Psoas muscle (tissue), 8 donors: ENCODE measurements at places on chromosomes 7 and 10.

- no peak for DNase-seq
Observed at GRCh38 chr10:13822490-13822889, 235.7 kb downstream of the PRPF18 start.

DNA sequence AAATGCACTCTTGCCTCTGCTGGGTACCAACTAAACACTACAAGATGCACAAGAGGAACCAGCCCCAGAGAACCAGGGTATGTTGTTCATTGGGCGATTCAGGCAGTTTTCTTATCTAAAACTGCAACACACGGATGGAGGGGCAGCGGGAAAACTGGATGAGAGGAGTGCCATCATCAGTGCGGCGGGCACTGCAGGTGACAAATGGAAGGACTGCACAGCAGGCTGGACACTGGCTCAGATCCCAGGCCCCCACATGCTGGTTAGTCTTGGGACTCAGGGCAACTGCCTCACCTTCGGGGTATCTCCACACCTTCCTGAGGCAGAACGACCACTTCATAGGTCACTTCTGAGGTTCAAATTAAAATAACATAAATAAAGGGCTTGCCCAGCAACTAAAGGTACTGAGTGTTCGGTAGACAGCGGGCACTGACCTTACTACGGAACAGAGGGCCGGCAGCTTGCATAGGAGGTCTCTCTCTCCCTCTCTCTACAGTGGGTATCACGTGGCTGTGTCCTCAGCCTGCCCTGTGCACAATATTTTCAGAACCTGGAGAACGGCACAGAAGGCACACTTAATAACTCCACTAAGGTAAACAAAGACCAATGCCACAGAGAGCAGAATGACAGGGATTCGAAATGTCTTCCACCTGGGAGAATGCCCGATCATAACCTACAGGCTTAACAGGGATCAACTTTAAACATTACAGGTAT, 72.1 kb downstream of the GRB10 start:
- no peak for DNase-seq

DNA sequence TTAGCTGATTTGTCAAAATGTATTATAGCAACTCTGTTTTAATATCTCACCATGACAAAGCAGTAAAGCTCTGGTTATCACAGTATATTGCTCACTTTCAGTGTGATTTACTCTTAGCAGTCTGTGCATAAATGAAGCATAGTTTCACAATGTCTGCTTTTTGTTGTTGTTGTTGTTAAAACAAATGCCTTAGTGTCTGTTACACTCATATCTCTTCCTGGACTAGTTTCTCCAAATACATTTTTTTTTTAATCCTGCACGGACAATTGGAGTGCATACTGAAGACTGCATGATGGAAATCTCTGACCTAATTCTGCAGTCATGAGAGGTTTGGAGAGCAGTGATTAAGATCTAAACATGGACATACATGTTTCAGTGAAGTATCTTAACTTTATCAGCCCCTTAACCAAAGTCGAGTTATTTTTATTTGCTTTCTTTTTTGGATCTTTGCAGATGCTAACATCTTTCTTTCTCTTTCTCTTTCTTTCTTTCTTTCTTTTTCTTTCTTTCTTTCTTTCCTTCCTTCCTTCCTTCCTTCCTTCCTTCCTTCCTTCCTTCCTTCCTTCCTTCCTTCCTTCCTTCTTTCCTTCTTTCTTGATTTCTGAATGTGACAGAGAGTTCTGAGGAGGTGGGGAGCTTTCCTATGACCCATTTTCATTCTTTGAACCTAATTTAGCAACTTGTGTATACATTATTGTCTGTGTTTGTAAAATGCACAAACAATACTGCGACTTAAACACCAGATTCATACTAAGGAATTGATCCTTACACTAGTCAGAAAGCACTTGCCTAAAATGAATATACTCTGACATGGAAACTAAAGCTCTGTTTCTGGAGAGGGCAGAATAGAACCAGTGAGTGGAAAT, 161.5 kb upstream of the AGR3 start:
- no peak for DNase-seq

- DNase-seq: no peak
Observed at GRCh38 chr7:49089717-49090116, 165.4 kb downstream of the CDC14C start.

GRCh38 chr10:102645388-102645740, 1.1 kb downstream of the TRIM8 start:
- peak; percentile 77 for DNase-seq

DNA sequence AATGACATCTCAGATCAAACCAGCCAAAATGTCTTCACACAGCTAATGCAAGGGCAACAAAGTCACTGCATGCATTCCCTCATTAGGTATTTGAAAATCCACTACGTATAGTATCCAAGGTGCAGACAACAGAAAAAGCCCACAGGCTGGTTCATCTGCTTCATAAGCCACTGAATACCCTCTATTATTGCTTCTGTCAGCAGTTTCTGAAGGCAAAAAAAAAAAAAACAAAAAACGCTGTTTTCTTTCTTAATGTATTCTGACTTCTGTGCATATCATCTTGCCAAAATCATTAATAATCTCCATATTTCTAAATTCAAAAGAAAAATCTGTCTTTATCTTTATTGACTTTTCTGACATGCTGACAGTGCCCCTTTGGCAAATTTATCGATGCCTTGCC, 13.4 kb downstream of the CPVL start:
- DNase-seq: no peak

DNA sequence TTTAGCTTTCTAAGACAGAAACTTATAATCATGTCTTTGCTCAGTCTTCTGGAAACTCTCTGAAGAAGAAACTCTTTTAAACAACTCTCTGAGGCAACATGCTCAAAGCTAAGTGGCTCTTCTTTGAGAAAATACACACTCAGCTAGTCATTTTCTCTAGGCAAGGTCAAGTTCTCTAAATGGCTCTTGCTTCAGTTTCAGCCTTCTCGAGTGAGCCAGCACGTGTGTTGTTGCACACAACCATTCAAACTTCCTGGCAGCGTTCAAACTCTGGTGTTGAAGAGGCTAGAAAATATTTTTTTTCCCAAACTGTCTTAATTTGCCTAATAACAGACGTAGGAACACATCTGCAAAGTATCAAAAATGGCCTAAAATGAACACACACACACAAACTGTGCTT, 129.1 kb downstream of the THSD7A start:
- no peak for DNase-seq

- DNase-seq: peak; percentile 77
Observed at GRCh38 chr7:117119192-117119924, 166.1 kb downstream of the ST7 start.

DNA sequence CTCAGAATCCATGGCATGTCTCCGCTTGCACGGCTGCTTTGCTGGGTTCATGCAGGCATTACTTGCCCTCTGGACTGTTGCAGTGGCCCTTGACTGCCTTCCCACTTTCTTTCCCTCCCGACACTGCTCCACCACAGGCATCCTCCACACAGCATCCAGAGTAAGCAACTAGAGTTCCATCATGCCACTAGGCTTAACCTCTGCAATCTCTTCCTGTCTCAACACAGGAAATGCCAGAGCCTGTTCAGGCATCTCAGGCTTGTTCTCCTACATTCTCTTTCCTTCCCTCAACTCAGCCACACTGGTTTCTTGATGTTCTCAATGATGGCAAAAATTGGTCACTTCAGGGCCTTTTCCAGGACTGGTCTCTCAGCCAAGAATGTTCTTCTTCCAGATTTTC, 284.5 kb upstream of the KLF6 start:
- no peak for DNase-seq

GRCh38 chr7:22697876-22698606, 29.0 kb upstream of the IL6 start:
- DNase-seq: no peak

GRCh38 chr10:94092848-94093247, 99.1 kb downstream of the PLCE1 start:
- no peak for DNase-seq

- DNase-seq: no peak
Observed at GRCh38 chr10:73478636-73479035, 17.2 kb downstream of the PPP3CB start.

GRCh38 chr7:155532792-155533119, 13.6 kb downstream of the CNPY1 start:
- no peak for DNase-seq

DNA sequence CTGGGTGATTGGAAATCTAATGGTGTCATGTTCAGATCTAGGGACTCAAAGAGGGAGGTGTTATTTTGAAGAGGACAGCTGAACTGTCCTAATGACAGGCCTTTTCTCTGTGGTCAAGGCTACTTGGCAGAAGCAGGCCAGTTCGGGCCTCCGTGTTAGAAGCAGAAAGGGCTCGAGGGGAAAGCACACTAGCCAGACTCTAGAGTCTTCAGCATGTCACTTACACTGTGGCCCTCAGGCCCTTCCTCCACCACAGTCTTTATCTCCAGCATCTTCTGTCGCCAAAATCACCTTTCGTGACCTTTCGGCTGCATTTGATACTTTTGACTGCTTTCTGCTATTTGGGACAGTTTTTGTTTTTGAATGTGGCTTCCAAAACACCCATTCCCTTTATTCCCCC, 123.3 kb downstream of the CNNM2 start:
- DNase-seq: no peak

GRCh38 chr10:23469596-23470237, 30.8 kb downstream of the OTUD1 start:
- no peak for DNase-seq

- no peak for DNase-seq
Observed at GRCh38 chr10:12792889-12793556, 208.5 kb downstream of the CCDC3 start.

- DNase-seq: peak; percentile 72
Observed at GRCh38 chr10:71213127-71213621, 804 bp downstream of the UNC5B start.

GRCh38 chr10:8315619-8316021, 261.1 kb downstream of the GATA3 start:
- no peak for DNase-seq

- no peak for DNase-seq
Observed at GRCh38 chr7:129750091-129750490, 138.6 kb downstream of the NRF1 start.

DNA sequence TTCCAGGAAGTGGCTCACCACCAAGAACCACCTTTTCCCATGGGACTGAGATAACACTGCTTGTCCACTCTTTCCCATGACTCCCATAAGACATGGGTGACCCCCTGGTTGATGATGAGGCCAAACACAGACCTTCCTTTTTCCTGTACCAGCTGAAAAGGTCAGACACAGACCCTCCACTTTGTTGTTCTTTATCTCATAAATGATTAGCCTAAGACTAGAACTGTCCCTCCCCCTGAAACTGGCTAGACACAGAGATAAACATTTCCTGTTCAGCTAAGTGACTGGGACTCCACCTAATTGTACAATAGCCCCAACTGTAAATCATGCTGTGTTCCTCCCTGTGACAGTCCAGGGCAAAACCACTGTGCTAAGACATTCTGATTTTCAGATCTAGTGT, 8.2 kb upstream of the NRG3 start:
- DNase-seq: no peak

GRCh38 chr7:122430710-122431109, 126.2 kb upstream of the FEZF1 start:
- DNase-seq: no peak

GRCh38 chr7:151420144-151420543, 10.3 kb upstream of the WDR86 start:
- no peak for DNase-seq

DNA sequence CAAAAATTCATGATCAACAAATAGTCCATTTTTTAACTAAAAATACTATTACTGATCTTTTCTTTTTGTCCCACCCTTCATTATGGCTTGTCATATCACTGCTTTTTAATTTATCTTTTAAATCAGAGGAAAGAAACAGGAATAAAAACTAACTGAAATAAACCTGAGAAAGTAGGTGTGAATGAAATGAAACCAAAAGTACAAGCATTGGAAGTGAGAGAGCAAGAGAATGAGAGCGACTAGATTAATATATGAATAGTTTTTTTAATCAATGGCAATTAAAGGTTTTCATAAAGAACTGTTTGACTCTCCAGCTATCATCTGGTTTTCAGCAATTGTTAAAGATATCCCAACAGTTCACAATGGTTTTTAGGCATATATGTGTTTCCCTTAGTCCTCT, 137.8 kb downstream of the SPAG6 start:
- no peak for DNase-seq

DNA sequence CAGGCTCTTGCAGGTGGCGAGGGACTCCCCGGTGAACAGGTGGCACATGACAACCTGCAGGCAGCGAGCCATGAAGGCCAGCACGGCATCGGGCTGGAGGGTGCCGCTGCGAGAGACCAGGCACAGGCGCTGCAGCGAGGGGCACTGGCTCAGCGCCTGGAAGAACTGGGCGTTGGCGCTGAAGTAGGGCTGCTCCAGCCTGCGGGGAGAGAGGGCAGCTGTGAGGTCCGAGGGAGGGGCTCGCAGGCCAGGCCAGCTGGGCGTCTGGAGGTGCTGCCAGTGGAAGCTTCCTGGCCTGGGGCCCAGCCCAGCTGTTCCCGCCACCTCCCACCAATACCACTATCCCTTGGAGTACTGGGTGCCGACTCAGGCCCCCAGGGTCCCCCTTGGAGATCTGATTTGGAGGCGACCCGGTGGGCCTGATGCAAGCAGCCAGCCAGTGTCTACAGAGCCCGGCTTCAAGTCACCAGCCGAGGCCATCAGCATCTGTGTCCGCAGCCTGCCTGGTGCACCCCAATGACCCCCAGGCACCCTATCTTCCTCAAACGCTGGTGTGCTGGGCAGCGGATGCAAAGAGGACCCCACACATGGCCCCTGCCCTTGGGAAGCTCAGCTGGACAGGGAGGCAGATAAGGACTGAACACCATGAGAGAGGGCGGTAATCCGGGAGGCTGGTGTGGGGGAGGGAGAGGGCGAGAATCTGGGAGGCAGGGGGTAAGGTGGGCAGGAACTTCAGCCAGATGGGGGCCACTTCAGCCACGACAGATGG, 67.8 kb upstream of the TNRC18 start:
- DNase-seq: no peak

- DNase-seq: peak; percentile 36
Observed at GRCh38 chr10:30775779-30776591, 146.4 kb upstream of the LYZL2 start.

DNA sequence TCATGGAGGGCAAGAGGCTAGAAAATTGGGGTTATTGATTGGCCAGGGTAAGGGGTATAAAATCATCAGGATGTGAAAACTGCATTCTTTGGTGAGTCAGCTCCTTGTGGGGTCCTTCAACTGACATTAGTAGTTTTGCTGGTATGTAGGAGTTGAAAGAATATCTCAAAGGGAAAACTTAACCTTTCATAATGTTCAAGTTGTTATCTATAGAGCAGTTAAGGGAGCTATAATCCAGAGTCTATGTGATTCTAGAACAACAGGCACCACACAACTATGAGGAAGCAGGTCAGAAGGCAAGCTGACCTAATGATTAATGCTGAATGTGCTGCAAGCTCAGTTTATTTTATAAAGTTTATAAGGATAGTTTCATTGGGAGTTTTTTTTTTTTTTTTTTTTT, 13.7 kb downstream of the PRPS1L1 start:
- DNase-seq: no peak

- no peak for DNase-seq
Observed at GRCh38 chr7:80681272-80681885, 42.9 kb downstream of the CD36 start.

DNA sequence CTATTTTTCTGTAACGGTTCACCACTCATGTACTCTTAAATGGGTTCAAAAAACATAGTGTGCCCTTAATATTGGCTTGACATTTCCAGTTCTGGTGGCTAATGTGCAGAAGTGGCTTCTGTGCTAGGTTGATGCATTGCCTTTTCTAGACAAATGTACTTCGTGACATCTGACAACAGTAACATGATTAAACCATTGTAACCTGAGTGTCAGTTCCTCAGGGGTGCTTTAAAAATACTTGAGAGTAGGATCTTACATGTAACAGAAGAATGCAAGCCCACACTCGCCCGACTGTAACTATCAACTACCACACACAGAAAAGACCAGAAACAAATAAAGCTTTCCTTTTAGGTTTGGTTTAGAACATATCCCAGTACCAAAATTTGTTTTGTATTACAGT, 393.4 kb upstream of the NFE2L3 start:
- DNase-seq: no peak
